ENCODE measurements at places on chromosomes 2 and 18.

DNA sequence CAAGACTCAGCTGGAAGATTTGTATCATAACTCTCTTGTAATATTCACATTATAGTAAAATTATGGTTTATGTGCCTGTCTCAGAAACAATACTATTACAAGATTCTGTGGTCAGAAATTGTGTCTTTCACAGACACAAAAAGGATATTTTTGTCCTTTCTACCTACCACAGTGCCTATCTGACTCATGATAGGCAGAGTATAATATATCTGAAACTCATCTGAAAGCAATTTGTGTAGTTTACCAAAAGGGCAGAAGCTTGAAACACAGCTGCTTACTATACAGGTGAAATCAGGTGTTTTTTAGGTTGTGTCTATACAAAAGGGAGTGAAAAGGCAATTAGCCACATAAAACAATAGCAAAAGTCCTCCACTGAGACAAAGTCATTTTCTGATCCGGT is 10.9 kb downstream of the TMEM200C start:
- no peak for DNase-seq

- no peak for DNase-seq
These were observed 54.6 kb upstream of the COBLL1 start for GRCh38 chr2:164896226-164896625.

DNA sequence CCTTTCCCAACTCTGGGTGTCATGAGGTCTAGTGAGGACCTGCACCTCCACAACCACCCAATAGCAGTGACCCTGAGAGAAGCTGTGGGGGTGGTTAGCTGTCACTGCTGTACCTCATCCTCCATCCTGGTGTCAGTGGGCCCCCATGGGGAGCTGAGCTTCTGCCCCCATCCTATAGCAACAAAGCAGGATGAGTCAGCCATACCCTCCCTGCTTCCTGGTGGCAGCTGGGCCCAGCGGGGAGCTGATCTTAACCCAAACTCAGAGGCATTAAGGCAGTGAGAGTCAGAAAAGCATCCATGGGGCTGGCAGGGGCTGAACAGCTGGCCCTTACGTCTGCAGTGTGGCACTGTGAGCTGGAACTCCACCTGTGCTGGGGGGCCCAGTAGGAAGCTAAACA is 247.8 kb upstream of the HDAC4 start:
- DNase-seq, result peak; percentile 43

DNA sequence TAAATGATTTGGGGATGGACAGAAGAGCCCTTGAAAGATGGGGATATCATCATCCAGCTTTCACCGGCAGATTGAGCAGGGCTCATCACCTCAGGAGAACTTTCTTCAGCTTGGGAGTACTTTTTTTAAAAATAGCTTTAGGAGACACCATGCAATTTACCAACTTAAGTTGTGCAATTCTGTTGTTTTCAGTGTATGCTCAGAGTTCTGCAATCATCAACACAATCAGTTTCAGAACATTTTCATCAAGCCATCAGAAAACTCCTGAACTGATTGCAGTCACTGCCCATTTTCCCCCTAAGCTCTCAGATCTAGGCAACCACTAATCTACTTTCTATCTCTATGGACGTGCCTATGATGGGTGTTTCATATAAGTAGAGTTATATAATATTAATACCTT is 117.7 kb downstream of the CRIM1 start:
- no peak for DNase-seq

GRCh38 chr2:219002395-219003266 is 9.4 kb upstream of the CRYBA2 start:
- DNase-seq, result no peak

GRCh38 chr2:208064220-208064961 is 39.1 kb upstream of the PLEKHM3 start:
- DNase-seq, result no peak

- DNase-seq, result no peak
These were observed 25.5 kb upstream of the VIT start for GRCh38 chr2:36670881-36671595.

- DNase-seq, result no peak
These were observed 8.8 kb upstream of the NAB1 start for GRCh38 chr2:190640117-190640516.

DNA sequence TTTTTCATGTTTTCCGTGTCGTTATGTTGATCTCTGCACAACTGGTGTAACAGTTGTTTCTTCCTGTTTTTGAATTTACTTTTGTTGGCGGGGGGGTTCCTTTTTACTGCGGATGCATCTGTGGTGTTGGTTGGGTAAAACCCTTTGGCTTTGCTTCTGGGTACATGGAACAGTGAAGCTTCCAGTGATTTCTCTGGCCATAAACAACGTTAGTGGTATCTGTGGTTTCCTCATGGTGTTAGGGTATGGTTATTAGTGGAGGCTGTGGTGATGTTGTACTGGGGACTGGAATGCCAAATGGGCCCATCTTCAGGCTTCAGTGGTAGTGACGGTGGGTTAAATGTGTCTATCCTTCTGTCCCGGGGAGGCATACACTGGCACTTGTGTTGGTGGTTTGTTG is 285.4 kb upstream of the ZNF804A start:
- no peak for DNase-seq

GRCh38 chr2:31268344-31268743 is 34.4 kb downstream of the EHD3 start:
- no peak for DNase-seq

- no peak for DNase-seq
These were observed 59.2 kb downstream of the BCL2 start for GRCh38 chr18:63260380-63260754.

DNA sequence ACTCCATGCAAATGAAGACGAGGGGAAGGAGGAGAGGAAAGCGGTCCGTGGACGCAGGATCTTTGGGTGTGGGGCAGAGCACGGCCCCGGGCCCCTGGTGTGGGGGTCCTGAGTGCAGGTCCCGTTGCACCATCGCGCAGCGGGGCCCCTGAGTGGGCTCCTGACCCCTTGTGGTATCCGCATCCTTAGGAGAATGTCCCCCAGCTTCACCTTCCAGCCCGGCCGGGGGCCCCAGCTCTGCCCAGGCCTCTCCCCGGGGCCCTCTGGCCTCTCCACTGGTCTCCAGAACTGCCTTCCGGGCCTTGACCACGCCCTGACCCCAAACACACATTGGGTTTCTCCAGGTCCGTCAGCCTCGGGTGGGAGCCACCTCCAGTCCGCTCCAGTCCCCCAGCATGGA is 431.8 kb upstream of the SALL3 start:
- no peak for DNase-seq

GRCh38 chr2:181116261-181116660 is 135.9 kb downstream of the UBE2E3 start:
- DNase-seq, result no peak

DNA sequence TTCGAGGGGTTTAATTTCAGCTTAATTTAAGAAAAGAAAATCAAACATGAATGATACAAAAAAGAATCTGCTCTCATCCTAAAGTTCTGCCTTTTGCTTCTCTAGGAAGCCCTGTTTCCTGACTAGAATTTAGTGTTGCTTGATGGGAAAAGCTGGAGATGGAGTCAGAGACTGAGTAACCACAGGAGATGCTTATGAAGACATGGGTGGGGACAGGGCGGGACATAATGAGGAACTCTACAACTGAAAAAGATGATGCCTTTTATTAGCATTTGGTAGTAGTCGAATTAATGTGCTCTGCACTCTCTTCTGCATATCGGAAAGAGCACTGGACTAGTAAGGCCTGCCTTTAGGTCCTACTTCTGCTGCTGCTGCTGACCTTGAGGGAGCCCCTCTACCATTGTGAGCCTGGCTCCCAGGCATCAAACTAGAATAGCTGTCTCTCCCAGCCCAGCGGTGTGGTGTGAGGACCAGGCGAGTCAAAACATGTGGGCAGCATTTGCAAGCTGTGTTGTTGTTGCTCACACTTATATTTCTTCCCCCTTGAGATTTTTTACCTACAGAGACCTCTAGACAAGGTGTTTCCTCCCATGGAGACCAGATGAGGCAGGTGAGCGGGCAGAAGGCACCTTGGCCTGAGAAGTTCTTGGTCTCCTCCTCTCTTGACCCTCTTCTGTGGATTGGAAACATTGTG is 61.5 kb downstream of the INPP4A start:
- DNase-seq, result no peak

DNA sequence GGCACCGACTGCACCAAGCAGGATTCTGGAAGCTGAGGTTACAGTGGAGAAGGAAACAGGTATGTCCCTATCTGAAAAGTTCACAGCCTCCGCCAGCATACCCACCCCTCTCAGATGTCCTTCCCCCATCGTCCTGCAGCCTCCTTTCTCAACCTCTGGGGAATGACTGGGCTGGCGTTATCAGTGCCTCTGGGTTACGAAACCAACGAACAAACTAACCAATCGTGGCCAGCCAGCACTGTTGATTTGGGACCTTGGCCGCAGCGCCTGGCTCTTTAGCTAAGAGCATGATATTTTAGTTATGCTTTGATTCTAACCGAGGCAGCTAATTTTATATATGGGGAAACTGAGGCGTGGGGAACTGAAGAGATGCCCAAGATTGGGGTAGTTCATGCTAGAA is 233.0 kb downstream of the TFCP2L1 start:
- no peak for DNase-seq

- no peak for DNase-seq
These were observed 142.1 kb downstream of the SLC4A10 start for GRCh38 chr2:161766334-161766733.

GRCh38 chr2:147110317-147110716 is 734.5 kb upstream of the ACVR2A start:
- no peak for DNase-seq

DNA sequence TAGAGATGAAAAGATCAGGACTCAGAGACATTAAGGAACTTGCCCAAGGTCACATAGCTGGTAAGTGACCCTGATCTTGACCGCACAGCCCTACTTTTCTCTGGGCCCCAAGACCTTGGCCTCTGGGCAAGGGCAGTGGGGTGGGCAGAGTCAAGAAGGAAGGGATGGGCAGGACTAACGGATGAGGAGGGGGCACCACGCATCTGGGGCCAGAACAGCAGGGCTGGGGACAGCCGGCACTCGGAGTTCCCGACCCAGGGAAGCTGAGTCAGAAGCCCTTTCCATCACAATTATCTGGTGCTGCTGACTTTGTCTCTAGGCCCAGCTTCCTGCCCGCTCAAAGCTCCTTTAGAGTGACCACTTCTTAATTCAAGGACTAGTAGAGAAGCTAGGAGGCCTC is 14.4 kb downstream of the CFAP65 start:
- no peak for DNase-seq

GRCh38 chr2:162916286-162916801 is 77.8 kb upstream of the KCNH7 start:
- DNase-seq, result no peak

- DNase-seq, result no peak
These were observed 105.5 kb upstream of the ASB18 start for GRCh38 chr2:236369661-236370062.

- no peak for DNase-seq
These were observed 35.4 kb upstream of the LRP2 start for GRCh38 chr2:169397697-169398096.

DNA sequence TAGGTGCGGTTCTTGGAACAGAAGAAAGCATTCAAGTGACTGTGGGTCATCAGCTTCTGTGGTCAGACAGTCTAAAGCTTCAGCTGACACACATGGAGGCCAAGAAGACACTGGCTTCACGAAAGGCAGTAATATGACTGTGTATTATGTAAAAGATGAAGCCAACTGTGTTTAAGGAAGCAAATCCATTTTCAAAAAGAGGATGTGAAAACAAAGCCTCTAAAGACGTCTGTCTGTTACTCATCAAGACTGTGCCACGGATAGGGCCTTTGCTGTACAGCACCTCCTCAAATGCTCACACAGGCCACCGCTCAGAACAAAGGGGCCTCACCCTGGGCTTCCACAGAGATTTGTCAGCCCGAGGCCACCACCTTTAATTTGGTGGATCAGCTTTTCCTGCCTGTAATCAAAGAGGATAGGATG is 21.1 kb upstream of the TMEM163 start:
- DNase-seq, result no peak
